Hypothalamus (tissue), 51 donors: ENCODE measurements at places on chromosomes 1 and 21.

- no peak for DNase-seq
These were observed 29.7 kb downstream of the C1orf21 start for GRCh38 chr1:184416481-184416880.

- peak; percentile 27 for DNase-seq
These were observed 687 bp downstream of the TGFBR3 start for GRCh38 chr1:91885213-91885715.

GRCh38 chr1:229557913-229558414 lies 543 bp downstream of the ABCB10 start:
- DNase-seq, result peak; percentile 42

GRCh38 chr1:63343922-63344321 lies 21.6 kb downstream of the FOXD3 start:
- DNase-seq, result no peak

DNA sequence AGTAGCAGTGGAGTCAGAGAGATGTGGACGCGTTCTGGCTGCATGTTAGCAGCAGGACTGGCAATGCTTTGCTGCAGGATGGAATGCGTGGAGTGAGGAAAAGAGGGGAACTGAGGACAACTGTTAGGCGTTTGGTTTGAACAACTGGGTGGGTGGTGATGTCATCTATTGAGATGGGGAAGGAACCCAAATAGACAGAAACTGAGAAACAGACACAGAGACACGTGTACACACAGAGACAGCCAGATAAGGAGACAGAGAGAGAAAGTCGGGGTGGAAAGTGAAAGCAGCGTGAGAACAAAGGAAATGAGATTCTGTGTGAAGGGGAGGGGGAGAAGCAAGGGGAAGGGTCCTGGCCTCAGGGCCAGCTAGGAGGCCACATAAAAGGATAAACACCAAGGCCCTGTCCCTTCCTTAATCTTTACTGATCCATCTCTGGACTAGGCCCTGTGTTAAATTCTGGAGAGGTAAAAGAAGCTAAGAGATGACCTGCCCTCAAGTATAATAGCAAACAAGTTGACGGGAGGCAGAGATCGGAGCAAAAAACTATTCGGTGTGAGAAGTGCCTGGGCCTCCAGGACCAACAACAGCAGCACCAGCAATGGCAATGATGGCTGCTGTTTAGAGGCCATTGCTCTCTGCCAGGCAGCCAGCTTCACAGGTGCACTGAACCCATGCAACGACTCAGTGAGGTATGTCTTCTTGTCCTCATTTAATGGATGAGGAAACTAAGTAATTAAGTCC lies 31.6 kb downstream of the VWA5B1 start:
- DNase-seq, result no peak

DNA sequence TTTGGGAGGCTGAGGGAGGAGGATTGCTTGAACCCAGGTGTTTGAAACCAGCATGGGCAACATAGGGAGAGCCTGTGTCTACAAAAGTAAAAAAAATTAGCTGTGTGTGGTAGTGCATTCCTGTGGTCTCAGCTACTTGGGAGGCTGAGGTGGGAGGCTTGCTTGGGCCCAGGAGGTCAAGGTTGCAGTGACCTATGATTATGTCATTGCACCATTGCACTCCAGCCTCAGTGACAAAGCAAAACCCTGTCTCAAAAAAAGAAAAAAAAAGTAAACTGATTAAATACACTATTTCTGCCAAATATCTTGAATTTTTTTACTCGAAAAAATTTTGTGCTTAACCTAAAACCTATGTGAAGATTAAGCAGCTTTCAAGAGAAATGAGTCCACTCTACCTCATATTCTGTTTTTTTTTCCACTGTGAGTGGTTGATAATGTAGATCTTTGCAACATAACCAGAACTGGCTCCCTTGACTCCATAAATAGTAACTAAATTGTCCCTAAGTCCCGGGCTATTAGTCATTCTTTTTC lies 19.4 kb upstream of the ZNF281 start:
- DNase-seq, result no peak

DNA sequence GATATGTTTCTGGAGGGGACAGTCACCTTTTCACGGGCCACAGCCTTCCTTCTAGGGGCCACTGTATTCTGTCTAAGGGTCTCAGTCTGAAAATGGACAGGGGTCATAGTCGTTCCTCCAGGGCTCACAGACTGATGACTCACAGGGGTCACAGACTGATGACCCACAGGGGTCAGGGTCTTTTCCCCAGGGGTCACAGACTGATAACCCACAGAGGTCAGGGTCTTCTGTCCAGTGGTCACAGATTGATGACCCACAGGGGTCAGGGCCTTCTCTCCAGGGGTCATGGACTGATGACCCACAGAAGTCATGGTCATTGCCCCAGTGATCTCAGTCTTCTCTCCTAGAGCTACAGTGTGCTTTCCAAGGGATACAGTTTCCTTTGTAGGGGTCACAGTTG lies 12.8 kb downstream of the OVGP1 start:
- DNase-seq, result no peak

DNA sequence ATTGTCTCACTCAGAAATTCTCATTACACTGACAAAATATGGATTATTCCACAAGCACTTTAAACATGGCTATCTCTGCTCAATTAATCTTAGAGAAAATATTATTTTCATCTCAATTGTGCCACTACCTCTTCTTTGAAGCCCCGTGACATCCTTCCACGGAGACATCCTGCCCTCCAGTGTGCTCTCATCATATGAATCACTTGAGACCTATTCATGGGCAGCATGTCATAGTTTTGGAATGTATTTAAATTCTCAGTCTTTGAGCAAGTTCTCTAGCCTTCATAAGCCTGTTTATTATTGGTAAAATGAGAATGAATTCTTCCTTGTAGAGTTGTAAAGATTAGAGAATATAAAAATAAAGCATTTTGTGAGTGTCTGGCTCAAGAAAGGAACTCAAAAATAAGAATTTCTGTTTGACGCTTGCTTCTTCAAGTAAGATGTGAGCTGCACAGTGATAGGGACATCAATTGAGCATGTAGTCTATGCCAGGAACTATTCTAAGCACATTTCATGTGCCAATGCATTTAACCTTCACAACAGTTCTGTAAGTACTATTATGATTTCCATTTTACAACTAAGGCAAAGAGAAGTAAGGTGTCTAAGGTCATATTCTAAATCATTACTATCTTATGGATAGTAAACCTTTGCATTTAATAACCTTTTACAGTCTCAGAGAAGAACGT lies 557.4 kb upstream of the ZRANB2 start:
- no peak for DNase-seq

DNA sequence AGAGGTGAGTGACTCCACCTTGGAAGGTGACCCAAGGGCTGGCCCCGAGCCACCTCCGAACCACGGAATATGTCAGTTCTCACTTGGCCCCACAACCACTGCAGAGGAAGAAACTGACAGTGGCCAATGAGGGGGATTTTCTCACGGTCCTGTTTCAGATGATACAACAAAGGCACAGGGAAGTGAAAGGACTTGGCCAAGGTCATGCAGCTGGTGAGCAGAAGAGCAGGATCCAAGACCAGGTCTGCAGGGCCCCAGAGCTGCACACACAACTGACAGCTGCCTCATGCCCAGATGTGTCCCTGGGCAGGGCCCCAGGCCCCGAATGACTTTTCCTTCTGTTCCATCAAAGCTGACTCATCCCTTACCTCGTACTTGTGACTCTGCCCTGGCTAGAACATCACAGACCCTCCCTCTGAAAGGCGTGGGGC lies 25.8 kb upstream of the EVA1B start:
- no peak for DNase-seq

DNA sequence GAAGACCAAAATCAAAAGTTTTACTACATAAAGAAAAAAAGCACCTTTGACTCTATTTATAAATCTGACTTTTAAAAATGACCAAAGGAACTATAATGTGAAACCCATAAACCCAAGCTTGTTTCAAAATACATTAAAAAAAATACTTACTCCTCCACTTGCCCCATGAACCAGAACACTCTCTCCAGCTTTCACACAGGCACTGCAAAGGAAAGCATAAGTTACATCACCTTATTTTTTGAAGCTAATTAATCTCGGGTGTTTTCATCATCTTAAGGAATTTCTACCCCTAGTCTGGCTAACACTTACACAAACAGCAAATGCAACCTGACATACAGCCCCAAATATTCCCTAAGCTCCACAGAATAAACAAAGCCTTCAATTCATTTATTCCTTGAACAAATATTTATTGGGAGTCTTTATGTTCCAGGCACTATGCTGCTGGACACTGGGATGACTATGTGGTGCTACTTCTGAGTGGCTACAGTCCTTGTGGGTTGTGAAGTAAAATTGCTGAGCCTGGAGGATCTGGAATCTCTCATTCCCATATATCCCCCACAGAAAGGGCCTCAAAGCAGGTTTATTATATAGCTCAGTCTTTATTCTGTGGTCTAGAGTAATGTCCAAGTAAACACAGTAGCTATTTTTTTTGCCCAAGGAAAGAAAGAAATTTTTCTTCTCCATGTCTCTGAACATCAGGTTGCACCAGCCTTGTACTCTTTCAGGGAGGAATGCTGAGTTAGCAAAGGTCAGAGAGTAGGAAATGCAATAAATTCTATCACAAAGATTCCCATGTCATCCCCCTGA lies 18.2 kb downstream of the CRYZ start:
- no peak for DNase-seq

DNA sequence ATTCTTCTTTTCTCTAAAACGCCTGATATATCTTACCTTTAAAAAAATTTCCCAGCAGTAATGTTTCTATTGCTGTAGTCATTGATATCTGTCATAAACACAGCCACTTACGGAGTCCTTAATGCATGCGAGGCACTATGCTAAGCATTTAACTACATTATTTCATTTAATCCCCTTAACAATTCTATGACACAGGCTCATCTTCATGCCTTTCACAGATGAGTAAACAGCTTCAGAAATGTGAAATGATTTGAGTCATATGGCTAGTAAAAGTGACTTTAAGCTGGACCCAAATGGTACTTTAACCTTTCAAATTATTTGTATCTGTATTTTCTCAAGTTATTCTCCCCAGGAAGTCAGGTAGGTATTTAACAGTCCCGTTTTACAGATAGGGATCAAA lies 125.1 kb upstream of the FGGY start:
- DNase-seq, result no peak

DNA sequence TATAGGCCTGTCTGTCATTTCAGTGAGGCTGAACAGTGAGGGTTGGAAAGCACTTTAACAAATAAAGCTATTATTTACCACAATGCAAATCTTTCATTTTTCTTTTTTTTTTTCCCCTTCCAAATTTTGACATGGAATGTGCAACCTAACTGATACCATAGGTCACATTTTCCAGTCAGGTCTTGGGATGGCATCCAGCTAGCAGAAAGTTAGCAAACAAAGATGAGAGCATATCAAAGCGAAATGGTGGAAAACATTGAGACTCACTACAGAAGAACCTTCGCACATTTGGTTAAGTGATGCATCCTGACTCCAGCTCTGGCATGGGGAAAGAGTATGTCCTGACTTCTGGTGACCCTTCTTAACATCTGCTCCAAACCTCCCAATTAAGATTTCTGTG lies 105.1 kb upstream of the L1TD1 start:
- DNase-seq, result no peak

DNA sequence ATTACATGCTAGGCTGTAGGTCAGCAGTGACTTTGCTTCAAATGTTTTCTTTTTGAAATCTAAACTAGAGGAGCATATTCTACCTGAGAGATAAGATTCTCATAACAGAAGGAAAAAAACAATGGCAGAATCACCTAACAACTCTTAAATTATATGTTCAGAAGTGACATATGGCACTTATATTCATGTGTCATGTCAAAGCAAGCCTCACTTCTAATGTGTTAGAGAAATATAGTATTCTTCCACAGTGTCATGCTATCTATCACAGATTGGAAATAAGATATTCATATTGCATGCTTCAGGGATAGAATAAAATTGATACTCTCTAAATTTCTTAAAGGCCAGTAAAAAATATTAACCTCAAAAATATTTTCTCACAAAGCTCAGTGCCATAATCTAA lies 874.6 kb upstream of the PRMT6 start:
- DNase-seq, result no peak

DNA sequence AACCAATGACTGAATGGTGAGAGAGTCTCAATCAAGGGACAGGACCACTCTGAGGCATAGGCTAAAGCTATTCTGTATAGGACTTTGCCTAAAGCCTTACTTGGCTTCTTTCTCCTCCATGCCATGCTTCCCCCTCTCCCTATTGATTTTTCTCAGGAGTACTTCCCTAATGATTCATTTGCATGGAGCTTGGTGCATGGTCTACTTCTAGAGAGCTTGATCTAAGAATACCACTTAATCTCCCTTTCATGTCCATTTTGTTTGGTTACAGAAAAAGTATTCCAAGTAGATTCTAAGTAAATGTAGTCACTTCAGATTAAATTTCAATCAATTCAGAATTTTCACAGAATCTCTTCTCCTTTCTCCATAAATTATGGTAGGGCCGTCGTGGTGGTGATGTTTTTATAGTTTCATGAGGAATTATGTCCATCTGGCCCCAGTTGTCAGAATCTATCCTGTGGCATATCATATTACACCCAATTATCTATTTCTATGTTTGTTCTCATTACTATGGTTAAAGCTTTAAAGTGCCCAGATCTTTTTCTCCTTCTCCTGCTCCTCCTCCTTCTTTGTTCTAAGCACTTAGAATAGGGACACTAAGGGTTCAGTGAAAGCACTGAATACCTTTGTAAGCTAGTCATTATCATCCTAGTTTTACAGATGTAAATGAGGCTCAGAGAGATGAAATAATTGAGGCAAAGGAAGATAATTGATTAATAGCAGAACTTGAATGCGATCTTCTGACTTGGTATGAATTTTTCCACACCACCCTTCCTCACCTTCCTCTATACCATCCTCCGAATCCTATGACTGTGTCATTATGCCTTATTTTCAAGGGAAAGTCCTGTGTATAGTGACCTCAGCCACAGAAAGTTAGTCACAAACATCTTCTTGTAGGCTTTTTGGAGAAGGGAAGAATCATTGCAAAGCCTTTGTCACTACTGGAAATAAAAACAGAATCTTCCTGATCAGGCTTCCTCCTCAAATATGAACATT lies 85.6 kb upstream of the ZRANB2 start:
- no peak for DNase-seq

- no peak for DNase-seq
These were observed 136.7 kb downstream of the ADSS2 start for GRCh38 chr1:244314921-244315559.

GRCh38 chr1:103230061-103230460 lies 121.7 kb upstream of the COL11A1 start:
- DNase-seq, result no peak

- no peak for DNase-seq
These were observed 60.4 kb downstream of the UBE2U start for GRCh38 chr1:64263856-64264255.
